ENCODE measurements at places on chromosomes 11 and 22.

DNA sequence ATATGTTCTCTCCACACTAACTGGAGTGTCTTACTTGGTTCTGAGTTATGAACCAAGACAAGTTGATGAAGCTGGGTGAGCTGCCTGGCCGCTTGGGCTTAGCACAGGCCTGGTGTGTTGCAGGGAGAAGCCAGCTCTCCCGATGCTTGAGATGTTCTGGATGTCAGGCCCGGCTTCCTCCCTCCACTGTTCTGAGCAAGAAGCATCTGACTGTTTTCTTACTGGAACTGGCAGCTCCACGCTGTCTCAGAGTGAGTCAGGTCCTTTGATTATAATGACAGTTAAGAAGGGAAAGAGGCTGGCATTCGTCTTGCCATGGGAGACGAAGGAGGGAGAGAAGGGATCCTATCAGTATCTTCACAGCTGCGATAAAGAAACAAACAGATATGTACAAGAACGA, 46.5 kb upstream of the CRTAM start:
- peak; percentile 38 for DNase-seq

DNA sequence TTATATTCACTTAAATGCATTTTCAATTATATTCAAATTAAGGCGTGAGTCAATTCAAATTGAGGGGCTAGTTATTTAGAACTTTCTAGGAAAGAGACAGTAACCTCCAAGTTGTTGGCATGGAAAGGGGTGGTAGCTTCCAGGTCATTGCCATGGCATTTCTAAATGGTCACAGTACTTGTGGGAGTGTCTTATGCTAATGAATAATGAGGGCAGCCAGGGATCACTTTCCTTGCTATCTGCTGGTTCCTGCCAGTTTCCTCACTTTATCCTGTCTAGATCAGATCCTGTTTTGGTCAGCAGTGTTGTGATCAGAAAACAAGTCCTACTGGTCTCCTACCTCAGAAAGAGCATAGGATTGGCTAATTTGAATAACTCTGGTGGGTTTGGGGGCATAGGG, 21.8 kb upstream of the RNASEH2C start:
- no peak for DNase-seq

GRCh38 chr11:18987454-18988231, 48.4 kb upstream of the MRGPRX1 start:
- DNase-seq = no peak

DNA sequence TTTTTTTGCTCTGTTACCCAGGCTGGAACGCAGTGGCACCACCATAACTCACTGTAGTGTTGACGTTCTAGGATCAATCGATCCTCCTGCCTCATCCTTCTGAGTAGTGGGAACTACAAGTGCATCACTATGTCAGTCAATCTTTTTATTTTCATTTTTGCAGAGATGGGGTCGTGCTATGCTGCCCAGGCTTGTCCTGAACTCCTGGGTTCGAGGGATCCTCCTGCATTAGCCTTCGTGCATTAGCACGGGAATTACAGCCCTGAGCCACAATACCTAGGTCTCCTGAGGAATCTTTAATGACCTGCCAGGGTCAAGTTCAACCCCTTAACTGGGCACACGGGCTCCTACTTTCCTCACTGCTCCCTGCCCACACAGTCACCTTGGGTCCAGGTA, 4.4 kb downstream of the APOL3 start:
- no peak for DNase-seq

- DNase-seq = no peak
Measured at GRCh38 chr11:68446046-68446725, 14.4 kb upstream of the PPP6R3 start.

DNA sequence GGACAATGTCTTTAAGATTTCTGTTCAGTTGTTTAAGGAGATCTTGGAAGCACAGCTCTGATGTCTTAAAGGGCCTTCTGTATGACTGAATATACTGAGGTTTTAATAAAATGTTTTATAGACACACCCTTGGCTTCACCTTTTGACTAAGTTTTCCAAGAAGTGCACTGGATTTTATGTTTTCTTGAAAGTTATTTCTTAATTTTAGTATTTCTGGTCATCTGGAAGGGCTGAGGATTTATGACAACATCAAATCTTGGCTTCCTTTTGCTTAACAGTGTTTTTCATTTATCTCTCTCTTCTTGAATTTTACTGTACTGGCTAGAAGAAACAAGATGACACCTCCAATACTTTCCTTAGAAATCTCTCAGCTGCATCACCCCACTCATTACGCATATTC, 2423.4 kb downstream of the LRRC4C start:
- DNase-seq = no peak

DNA sequence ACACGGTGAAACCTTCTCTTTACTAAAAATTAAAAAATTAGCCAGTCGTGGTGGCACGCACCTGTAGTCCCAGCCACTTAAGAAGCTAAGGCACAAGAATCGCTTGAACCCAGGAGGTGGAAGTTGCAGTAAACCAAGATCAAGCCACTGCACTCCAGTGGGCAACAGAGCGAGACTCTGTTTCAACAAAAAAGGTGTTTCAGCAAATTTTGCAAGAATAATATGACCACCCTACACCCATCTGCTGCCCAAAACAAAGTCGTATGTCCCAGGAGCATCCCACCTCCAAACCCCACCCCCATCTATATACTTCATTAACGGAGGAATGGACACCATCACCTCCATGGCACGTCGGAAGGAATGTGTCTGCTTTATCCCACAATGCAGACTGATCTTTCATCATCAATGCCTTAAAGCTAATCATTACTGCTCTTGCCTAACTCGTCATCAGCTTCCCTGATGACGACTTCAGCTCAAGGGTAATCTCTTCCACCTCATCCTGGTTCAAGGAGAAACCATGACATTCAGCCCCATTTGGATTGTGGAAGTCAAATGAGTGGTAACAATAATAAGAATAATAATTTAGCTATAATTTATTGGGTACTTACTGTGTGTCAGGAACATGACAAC, 34.1 kb downstream of the SCGB1A1 start:
- DNase-seq = no peak

- DNase-seq = no peak
Measured at GRCh38 chr11:126834149-126834548, 166.4 kb downstream of the KIRREL3 start.

Data from G401 (cell line).